Dorsolateral prefrontal cortex (tissue), 122 donors: ENCODE measurements at places on chromosomes 12 and 14. TPM values are rescaled to one million over a fixed set of nuclear protein-coding genes. Genes with fewer than 3 reads are reported as not detected.

KRT5 gene
- 6.7 TPM for total RNA-seq

DNA sequence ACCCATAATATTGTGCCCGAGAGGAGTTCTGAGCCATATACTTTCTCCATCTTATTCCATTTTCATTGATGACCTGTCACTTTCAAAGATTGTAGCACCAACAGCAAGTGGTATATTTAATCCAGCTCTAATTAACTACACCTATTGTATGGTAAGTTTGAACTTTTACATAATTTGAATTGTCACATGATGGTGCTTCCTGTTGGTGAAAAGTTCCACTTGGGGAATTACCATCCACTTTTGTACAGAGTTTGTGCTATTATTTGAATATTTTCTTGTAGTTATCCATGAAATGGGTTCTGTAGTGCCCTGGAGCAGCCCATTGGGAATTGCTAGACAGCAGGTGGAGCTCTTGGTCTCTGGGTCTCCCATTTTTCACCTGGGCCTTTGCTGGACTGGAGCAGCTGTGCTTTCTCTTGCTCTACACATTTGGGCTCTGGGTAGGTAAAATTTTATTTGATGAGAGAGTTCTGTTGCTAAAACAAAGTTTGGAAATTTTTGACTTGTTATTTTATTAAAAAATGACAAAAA is 3.0 kb downstream of the SMCO3 start:
- DNase-seq: no peak

NID2 gene
- total RNA-seq: 5.1 TPM

- no peak for DNase-seq
Measured at GRCh38 chr12:105374303-105374702, 43.8 kb downstream of the C12orf75 start.

DNA sequence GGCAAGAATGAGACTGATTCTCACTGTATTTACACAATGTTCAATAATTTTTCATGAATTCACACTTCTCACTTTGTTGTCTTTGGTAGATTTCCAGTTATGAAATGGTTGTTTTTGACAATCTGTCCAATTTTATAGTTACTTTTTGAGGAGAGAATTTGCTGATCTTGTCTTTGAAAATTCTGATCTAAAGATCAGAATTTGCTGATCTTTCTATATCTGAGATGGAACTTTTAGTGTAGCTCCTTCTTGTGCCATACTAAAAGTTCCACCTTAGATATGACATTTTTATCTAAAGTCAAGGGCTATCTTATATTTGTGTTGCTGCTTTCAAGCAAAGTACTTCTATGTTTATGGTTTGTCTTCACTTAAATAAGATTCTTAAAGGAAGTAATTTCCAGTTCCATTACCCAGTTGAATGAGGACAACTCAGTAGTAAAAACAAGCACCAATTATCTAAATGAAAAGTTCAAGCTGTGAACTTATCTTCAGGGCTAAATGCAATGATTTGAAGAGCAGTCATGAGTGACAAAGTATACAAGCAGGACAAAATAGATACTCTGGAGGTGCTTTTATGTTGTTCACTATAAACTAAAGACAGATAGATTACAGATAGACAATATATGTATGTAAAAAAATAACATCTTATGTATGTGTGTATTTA is 76.4 kb upstream of the FOXG1 start:
- DNase-seq: no peak

DNA sequence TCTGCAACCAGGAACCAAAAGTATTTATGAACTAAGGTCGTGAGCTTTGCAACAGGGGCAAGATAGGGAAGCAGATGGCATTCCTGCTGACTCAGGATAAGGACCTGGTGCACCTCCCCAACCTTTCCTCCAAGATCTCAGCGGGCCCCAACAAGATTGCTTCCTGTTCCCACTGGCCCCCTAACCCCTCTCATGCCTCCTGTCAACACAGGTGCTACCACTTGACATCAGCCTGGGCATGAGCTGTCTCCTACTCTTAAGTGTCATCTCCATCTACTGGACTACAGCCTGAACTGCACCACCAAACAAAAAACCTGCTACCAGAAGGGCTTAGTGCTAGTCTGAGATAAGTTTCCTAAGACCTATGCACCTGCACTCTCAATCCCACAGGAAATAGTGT is 32.7 kb downstream of the MED6 start:
- DNase-seq: no peak

GRCh38 chr12:50104417-50105366 is 884 bp downstream of the GPD1 start:
- DNase-seq: no peak

DNA sequence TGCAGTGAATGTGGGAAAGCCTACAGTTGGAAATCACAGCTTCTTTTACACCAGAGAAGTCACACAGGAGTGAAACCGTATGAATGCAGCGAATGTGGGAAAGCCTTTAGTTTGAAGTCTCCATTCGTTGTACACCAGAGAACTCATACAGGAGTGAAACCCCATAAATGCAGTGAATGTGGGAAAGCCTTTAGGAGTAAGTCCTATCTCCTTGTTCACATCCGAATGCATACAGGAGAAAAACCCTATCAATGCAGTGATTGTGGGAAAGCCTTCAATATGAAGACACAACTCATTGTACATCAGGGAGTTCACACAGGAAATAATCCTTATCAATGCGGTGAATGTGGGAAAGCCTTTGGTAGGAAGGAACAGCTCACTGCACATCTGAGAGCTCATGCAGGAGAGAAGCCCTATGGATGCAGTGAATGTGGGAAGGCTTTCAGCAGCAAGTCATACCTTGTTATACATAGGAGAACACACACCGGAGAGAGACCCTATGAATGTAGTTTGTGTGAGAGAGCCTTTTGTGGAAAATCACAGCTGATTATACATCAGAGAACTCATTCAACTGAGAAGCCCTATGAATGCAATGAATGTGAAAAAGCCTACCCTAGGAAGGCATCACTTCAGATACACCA is 24.6 kb downstream of the ZNF26 start:
- no peak for DNase-seq

DNA sequence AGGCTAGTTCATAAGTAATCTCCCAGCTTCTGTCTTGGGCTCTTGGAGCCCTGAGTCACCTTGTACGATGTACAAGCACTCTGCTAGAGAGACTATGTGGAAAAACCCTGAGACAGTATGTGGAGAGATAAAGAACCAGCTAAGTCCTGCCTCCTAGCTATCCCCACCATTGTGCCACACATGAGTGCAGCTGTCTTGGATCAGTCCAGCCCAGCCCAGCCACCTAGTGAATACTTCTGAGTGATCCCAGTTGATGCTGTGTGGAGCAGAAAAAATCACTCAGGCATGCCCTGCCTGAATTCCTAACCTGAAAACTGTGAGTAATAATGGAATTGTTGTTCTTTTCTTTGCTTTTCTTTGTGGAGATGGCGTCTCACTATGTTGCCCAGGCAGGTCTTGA is 5.1 kb upstream of the SERPINA6 start:
- DNase-seq: no peak

RERG gene
- total RNA-seq: 15.9 TPM

GRCh38 chr12:59624732-59625460 is 29.1 kb downstream of the SLC16A7 start:
- DNase-seq: no peak

DNA sequence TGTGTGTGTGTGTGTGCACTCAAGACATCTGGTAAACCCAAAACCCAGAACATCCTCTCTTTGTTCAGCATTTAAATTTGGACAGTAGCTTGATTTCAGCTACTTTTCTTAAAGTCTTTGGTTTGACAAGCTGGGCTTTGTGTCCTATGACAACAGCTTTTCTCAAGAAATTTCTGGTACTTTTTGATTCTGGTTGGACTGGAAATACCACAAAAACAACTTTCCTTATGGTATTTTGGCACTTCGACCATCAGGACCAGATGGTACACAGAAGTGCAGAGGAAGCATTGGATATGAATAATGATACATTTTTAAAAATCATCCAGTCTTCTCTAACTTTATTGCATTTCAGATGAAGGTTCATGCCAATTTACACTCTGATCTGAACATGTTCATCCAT is 286.6 kb upstream of the FLRT2 start:
- DNase-seq: no peak

DNA sequence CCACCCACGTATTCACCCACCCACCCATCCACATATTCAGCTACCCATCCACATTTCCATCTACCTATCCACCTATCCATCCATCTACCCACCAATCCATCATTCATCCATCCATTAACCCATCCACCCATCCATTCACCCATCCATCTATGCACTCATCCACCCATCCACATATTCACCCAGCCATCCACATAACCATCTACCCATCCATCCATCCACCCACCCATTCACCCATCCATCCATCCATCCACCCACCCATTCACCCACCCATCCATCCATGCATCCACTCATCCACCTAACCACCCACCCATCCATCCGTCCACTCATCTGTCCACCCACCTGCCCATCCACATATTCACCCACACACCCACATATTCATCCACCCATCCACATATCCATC is 70.5 kb downstream of the LGMN start:
- no peak for DNase-seq

DNA sequence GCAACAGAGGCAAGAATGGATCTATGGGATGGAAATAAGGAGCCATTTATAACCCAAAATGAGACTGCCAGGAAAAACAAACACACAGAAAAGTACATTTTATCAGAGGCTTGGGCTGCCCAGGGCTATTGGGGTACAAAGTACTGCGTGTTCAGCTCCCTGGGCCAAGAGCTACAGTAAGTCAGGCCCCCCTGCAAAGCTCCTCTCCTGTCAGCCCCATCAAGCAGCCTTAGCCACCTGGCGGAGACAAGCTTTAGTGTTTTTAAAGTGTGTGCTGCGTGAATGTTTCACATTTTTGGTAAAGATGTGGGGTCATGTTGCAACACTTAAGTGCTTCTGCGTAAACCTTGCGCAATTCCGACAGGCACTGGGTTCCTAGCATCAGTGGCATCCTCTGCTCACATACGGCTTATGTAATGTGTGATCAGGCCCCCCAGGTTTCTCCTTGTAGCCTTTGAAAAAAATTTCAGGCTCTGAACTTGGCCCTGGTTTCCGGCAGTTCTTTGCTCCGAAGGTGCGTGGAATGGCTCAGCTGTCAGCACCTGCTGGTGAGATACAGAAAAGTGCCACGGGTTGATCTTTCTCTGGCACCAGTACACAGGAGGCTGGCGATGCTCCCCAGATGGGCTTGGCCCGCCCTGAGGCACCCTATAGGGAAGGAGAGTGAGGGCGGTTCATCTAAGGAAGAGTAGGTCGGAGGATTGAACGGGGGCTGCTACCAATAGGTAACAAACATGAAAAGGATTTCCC is 198.7 kb upstream of the EEA1 start:
- no peak for DNase-seq

RHEBL1 gene
- total RNA-seq: 2.2 TPM

- no peak for DNase-seq
Measured at GRCh38 chr12:98062464-98063245, 452.7 kb upstream of the TMPO start.

CRACR2A gene
- total RNA-seq: 2.8 TPM

DNA sequence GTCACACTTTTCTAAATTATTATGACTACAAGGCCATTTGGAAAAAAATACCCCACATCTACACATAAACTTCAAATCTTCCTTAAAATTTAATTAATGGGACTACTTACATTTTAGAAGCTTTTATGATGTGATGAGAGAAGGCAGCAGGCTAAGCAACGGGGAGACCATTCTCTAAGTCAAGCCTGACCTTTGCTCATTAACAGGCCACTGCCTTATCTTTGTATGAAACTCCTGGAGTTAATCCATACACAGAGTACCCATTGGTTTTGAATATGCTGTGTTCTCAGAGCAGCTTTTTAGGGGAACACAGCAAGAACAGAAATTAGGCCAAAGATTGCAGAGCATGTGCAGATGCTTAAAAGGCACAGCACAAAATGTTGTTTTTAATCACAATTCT is 35.5 kb upstream of the LRIG3 start:
- DNase-seq: no peak

- DNase-seq: no peak
Measured at GRCh38 chr12:52691076-52691840, 11.1 kb upstream of the KRT1 start.

GRCh38 chr12:39395866-39396265 is 47.1 kb downstream of the KIF21A start:
- DNase-seq: no peak

- no peak for DNase-seq
Measured at GRCh38 chr12:127107744-127108143, 1159.2 kb upstream of the TMEM132C start.

DNA sequence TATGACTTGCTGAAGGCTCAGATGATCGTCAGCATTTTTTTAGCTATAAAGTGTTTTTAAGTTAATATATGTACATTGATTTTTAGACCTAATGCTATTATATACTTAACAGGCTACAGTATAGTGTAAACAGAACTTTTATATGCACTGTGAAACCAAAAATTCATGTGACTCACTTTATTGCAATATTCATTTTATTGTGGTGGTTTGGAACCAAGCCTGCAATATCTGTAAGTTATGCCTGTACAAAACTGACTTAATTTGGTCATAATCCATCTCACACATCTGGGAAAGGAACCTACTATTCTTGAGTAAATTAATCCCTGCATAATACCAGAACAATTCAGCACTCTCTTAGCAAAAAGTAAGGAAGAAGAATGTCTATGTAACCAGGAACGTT is 390.7 kb downstream of the SYT1 start:
- DNase-seq: no peak
